Breast epithelium (tissue), 4 donors: ENCODE measurements at places on chromosomes 3 and 15. TPM values are rescaled to one million over a fixed set of nuclear protein-coding genes. Genes with fewer than 3 reads are reported as not detected.

DNA sequence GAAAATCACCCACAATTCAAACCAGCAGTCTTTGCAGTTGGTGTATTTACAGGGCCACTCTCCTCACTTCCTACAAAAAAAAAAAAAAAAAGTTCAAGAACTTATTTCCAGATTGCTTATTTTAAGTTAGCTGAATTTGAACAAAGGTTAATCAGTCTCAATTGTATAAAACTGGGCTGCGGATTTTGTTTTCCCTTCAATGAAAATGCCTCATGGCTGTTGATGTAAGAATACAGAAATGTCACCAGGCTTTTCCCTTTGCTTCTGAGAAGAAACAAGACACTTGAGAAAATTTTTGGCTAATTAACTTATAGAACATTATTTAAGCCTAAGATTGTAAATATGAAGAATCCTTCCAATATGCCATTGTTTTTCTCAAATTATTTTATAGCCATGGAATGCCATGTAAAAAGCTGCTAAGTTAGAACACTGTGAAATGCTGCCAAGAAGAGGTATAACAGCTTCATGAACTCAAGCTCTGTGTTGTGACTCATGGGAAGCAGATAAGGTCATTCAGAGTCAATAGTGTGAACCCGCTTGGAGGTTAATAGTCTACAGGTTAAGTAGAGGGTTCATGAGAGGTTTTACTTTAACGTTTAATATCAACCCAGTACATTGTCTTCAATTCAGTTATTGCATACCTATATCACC lies 84.3 kb upstream of the ABI3BP start:
- DNase-seq: no peak

DNA sequence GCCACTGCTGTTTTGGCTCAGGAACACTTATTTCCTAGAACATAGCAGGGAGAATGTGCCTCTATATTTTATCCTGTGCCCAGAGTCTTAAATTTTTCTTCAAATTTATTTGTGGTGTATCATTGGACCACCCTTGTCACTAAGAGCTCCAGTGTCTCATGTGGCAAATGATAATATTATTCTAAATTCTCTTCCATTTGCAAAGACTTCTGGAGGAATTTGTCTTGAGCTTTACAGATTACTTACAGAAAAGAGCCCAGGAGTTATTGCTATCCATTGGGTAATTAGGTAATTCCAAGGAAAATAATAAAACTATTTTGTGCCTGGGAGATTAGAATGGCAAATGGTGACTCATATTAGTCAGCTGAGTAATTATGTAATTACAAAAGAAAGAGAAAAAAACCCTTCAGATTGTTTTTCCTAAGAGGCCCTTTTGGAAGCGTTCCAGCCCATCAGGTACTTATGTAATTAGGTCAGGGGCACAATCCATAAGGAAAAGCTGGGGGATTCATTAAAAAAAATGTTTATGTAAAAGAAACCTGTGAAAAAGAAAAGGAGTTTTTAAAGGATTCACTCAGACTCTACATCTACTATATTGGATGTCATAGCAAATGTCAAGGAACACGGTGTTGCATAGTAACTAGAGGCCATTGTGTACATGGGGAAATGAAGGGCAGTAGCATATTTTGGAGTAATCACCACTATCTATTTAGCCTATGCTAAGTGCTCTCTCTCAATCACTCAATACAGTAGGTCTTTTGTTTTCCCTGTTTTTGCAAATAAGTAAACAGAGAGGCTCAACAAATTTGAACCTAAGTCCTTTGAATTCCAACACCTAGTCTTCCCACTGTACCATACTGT lies 380.9 kb upstream of the RARB start:
- DNase-seq: no peak

Gene RNU5B-1
- total RNA-seq: not detected

Gene SELENOS
- total RNA-seq: 76.4 TPM

DNA sequence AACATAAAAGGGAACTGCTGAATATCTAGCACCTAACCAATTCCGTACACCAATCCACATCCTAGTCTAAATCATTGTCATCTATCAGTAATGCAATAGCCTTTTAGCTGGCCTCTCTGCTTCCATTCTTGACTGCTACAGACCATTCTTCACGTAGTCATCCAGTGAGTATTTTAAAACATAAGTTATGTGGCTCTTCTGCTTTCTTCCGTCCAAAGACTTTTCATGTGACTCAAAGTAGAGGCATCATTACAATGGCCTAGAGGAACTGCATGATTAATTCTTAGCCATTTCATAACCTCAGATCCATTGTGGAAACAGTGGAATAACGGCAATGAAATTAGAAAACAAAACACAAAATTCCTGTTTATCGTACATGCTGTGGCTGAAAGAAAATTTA lies 88.9 kb upstream of the CBLB start:
- no peak for DNase-seq

DNA sequence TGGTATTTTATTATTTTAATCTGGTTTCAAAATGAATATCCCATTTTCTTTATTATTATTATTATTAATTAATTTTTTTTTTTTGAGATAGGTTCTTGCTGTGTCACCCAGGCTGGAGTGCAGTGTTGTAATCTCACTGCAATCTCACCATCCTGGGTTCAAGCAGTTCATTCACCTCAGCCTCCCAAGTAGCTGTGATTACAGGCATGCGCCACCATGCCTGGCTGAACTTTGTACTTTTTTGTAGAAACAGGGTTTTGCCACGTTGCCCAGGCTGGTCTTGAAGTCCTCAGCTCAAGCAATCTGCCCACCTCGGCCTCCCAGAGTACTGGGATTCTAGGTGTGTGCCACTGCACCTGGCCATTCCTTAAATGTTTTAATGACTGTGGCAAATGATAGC lies 28.6 kb downstream of the DAG1 start:
- DNase-seq: no peak
